ENCODE measurements at places on chromosomes 7 and 10.

DNA sequence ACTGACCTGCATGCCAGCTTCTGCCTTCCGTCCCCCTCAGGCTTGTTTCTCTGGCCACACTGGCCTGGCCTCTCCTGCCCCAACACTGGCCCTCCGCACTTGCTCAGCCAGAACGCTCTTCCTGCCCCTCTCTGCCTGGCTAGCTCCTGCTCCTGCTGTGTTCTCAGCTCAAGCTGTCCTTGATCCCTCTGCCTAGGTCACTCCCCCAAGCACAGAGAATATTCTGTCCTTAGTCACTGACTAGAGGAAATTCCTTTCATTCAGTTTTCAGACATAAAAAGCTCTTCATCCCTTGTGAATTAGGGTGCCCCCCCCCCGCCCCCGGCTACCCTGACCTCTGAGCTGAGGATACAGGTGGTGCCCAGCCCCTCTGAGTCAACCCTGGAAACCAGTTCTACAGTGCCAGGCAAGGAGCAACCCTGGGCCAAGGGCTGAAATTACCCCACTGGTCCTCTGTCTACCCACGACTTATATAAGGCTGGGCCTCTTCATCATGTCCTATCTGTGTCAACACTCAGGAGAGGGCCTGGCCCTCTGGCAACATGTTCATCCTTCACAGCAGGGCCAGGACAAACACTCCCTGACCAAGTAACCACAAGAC is 6.6 kb upstream of the SGPL1 start:
- DNase-seq = peak; percentile 28

DNA sequence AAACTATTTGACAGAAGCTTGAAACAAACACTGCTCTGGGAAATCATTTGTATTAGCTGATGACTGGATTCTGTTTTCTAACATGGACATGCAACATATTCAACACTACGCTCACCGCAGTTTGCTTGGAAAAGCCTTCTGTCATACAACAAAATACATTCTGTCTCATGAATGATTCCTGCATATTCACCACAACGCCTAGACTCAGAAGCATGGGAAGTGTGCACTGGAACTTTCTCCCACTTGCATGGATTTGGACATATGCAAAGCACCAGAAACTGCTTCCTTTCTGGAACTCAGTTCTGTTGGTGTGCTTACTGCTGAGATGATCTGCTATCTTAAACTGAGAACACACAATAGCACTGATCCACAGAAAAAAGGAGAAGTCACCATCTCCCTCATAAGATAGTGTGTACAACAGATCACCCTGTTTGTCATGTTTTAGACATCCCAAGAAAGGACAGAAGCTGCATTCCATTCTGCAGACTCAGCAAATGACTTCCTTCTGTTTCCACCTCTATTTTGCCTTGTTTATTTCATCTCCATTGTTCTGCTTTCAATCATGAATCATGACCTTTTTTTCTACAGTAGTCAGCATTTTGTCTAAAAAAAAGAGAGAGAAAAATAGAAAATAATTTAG is 115.8 kb downstream of the HTR7 start:
- peak; percentile 64 for DNase-seq

- DNase-seq = peak; percentile 39
These were observed 69.2 kb downstream of the ARMC3 start for GRCh38 chr10:22997096-22997495.

DNA sequence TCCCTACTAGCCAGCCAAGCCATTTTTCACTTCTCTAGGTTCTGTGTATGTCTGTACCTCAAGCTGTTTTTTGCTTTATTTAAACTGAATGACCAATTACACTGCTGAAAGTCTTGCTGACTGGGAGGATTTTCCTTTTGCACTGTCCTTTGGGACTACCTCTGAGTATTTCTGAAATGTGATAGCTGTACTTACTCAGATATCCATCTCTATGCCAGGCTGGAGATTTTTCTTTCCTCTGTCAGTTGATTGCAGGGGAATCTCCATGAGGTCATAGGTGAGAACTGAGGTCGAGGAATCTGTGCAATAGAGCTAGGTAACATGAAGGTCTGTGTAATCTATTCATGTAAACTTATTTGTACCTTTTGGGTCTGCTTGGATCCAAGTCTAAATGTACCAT is 38.9 kb upstream of the ANKRD1 start:
- no peak for DNase-seq

- no peak for DNase-seq
These were observed 47.2 kb downstream of the LRRC20 start for GRCh38 chr10:70335246-70335613.

DNA sequence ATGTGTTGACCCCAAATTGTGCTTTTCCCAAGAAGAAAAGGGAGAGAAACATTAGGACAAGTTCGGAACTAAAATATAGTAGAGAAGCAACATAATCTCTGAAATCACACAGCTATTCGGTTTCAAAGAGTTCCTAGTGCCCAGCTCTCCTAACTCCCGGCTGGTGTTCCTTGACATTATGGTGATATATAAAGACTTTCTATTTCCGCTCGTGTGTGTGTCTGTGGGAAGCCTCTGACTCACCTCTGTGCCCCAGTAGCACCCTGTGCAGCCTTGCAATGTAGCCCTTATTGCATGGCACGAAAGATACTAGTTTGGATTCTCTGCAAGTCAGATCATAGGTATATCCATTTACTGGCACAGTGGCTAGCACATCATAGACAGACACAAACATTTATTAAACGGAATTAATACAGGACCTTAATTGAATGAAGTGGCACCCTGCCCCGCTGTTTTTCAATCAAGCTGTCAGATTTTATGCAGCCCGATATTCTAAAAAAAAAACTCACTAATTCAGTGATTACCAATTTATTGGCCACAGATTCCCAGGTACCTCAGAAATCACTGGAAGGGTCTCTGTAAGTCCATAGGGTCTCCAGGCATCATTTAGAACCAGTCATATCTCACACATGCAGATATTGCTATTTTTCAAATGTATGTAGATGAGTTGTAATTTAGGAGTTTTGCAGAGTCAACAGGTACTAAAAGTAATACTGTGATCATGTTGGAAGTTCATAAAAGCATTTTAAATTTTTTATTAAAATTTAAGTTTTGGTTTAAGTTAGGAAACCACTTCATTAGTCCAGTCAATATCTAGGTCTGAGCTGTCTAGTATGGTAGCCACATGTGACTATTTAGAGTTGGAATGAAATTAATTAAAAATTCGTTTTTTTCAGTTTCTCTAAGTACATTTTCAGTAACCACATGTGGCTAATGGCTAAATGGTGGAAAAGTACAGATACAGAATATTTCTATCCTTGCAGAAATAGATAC is 43.3 kb downstream of the SFTPD start:
- peak; percentile 33 for DNase-seq

DNA sequence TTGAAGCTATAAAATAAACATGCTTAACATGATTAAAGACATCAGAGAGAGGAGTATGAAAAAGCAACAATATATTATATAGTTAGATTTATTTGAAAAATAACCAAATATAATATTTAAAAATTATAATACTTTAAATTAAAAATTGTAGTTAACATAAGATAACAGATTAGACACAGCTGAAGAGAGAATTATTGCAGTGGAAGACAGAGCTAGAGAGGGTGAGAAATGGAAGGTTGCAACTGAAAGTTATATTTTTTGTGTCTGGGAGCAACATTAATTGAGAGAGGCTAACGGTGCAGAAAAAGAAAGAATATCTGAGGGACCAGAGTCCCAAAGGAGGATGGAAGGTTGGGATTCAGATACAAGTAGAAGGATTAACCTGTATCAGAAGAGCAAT is 548.9 kb upstream of the FZD8 start:
- DNase-seq = no peak

GRCh38 chr7:44385434-44386138 is 60.2 kb upstream of the CAMK2B start:
- no peak for DNase-seq

- DNase-seq = peak; percentile 51
These were observed 62.2 kb downstream of the SAMD9 start for GRCh38 chr7:93055543-93056107.

DNA sequence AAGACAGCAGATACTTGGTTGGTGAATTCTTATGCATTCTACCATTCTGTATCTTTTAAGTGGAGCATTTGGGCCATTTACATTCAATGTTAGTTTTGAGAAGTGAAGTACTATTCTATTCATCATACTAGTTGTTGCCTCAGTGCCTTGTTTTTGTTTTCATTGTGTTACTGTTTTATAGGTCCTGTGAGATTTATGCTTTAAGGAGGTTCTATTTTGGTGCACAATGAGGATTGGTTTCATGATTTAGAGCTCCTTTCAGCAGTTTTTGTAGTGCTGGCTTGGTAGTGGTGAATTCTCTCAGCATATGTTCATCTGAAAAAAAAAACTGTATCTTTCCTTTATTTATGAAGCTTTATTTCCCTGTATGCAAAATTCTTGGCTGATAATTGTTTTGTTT is 23.3 kb upstream of the WNT2 start:
- no peak for DNase-seq

DNA sequence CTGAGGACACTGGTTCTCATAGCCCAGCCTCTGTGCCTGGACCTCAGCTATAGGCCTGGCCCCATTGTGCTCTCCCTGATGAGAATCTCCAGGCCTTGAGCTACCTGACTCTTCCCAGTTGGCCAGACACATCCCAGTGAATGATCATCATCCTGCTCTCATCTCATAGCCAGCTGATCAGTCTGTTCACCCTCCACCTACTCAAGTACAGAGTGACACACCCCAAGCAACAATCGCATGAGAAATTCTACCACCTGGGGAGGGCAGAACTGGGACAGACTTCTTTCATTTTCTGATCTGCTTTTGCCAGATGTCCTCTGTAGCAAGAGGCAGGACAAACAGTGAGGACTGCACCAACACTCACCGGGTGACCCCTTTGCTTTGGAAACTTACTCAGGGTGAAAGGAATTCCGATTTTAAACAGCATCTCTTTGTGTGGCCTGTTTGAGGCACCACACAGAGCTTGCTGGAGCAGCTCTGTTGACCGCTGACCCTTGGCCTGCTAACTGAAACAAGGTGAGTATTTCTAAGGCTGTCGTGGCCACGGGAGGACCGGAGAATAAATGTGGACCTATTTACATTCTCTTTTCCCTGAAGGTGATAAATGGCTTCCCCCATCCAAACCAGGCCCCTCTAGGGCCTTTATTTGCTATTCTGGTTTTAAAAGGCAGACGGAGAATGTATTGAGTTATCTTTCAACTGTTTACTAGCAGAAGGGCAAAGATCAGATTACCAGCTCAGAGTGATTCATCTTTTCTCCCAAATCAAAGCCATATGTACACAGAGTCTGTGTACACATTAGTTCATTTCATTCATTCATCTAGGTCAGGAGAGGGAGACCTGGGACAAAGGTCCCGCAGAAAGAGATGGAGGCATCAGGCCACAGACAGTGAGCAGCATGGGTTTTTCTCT is 181.4 kb upstream of the TNS3 start:
- DNase-seq = peak; percentile 84

DNA sequence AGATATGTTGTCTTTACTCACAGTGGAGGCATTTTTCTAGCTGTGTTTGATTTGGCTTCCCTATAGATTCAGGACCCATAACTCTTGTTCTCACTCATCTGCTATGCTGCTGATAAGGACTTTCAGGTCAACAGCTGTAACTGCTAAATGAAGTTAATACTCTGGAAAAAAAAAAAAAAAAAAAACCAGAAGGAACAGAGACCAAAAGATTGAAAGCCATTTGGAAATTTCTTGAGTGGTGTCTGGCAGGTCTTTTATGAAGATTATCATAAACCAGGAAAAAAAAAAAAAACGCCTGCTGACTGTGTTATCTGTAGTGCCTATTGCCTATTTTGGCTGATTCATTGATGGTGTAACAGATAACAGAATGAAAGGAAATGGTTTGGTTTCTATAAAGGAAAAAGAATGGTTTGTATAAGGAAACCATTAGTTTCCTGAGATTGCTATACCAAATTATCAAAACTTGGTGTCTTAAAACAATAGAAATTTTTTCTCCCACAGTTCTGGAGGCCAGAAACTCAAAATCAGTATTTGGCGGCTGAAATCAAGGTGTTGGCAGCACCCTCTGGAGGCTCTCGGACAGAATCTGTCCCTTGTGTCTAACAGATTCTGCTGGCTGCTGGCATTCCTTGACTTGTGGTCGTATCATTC is 60.5 kb upstream of the BET1 start:
- DNase-seq = peak; percentile 46

- DNase-seq = no peak
These were observed 471.3 kb upstream of the AUTS2 start for GRCh38 chr7:69126896-69127479.

- DNase-seq = no peak
These were observed 202.1 kb upstream of the SMIM30 start for GRCh38 chr7:113320419-113320818.

DNA sequence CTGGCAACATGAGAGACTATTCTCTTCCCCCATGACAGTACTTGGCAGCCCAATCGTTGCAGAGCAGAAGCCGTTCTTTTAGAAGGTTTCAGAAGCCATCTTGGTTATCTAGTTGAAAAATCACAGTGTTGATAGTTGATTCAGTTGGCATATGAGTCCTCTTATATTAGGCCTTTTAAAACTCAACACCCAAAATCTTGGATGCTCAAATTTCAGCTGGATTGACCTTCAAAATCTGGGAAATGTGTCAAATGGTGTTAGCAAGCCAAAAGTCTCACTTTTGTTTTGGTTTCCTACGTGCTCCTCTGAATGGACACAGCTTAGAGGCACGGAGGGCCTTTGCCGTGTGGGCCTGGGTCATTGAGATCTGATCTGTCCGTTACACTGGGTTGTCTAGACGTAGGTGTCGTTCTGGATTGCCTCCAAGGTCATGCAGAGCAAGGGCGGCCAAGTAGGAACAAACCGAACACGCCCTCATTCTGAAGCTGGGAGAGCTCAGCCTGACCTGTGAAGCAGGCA is 59.3 kb upstream of the BMPER start:
- no peak for DNase-seq

DNA sequence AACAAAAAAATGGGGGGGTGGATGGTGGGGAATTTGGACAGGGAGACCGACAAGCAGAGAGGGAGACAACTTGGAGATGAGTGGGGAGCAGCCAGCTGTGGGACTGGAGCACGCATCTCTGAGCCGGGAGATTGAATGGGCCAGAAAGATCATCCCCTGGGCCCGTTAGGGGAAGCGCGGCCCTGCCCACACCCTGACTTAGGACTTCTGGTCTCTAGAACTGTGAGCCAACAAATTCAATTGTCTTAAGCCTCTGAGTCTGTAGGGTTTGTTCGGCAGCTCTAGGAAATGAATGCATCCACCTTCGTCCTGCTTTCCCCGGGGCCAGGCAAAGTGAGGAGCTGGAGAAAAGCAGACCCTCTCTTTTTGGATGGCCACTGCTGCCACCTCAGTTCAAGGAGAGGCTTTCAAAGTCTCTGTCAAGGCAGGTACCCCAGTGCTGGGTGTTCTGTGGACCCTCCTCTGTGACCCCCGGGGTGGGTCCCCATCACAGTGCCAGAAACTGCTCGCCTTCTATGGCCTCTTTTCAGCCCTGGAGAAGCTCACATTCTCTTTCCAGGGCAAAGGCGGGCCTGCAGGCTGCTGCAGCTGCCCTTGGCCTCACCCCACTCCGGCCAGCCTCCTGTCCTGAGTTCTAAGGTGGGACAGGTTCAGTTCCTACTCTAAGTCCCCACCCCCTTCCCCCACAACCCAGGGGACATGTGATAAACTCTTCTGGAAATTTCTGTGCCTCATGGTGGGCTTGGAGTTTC is 423.2 kb downstream of the RPS24 start:
- no peak for DNase-seq

- DNase-seq = peak; percentile 9
These were observed 56.9 kb downstream of the SORBS1 start for GRCh38 chr10:95504246-95504691.

GRCh38 chr10:131908151-131908550 is 7.3 kb downstream of the PPP2R2D start:
- DNase-seq = no peak
